ENCODE measurements at places on chromosomes 13 and 19.

- DNase-seq = no peak
These were observed 30.0 kb upstream of the ZNRF4 start for GRCh38 chr19:5425260-5425659.

- no peak for DNase-seq
These were observed 18.5 kb upstream of the COLGALT1 start for GRCh38 chr19:17536955-17537354.

DNA sequence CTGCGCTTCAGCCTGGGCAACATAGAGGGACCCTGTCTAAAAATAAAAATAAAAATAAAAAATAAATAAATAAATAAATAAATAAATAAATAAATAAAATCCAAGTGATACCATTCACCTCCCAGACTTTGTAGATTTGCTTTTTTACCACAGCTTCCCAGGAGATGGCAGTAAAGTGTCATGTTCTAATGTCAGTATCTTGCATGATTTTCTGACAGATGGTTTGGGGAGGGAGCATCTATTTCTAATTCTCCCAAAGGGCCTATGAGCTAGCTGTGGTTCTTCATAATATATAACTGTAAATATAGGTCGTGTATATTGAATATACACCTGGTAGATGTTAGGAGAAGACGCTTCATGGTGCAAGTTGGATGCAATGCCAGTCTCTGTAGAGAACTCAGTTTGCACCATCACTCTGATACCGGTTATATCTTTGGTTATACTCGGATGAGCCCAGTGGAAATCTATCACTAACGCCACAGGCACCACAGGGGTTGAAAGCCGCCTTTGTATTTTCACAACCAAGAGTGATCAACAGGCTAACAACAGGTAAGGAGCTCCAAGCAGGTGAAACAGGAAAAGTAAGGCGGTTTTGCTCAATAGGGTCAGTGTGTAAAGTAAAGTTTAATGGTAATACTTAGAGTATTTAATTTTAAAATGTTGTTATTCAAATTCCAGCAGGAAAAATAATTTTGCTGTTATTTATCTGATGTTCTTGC is 13.9 kb downstream of the APLP1 start:
- peak; percentile 66 for DNase-seq

GRCh38 chr13:99003851-99004471 is 26.1 kb upstream of the DOCK9 start:
- DNase-seq = no peak

GRCh38 chr19:31113293-31113692 is 235.9 kb downstream of the TSHZ3 start:
- DNase-seq = no peak

- DNase-seq = no peak
These were observed 70.5 kb downstream of the GJA3 start for GRCh38 chr13:20090349-20090748.

GRCh38 chr13:37014609-37015008 is 14.0 kb downstream of the EXOSC8 start:
- no peak for DNase-seq

GRCh38 chr13:101565317-101565716 is 112.8 kb downstream of the ITGBL1 start:
- no peak for DNase-seq

DNA sequence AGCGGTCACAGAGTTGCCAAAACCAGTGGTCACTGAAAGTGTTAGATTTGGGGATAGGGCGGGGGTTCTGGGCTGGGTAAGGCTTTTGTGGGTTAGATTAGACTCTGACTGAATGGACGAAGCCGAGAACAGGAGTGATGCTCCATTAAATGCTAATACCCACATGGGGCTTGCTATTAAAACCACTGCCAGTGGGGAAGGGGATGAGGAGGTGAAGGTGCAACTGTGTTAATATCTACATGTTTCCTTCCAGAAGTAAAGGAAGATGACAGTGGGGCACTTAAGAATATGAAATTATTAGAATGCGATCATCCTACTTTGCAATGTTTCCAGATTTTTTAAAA is 573 bp upstream of the ZNF614 start:
- no peak for DNase-seq

GRCh38 chr13:33448889-33449288 is 163.3 kb upstream of the STARD13 start:
- DNase-seq = no peak

DNA sequence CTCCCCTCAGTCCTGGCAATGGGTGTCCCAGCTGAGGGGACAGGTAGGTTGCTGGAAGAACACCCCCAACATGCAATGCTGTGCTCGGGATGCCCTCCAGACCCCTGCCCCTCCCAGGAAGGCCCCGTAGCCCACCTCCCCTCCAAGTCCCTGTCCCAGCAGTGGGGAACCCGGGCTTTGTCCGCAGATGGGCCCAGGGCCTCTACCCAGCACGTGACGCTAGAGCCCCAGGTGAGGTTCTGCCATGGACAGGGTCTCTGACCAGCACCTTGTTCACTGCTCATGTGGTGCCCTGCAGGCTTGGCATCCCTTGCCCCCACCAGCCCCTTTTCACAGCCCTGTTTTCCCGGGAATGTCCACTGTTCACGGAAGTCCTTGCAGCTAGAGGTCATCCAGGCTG is 220.0 kb upstream of the SGCG start:
- no peak for DNase-seq

DNA sequence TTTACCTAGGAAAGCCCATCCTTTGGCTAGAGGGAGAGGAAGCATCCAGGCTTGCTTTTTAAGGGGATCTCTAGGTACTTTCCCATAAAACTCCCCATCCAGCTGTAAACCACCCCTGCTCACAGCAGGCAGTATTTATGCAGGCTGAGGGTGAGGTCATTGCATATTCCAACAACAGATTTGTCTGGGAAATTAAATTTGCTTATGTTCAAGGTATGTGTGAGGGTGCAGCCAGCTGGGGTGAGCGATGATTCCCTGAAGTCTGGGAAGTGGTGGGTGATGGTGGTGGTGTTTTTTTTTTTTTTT is 96.3 kb upstream of the C1QTNF9B start:
- DNase-seq = no peak

DNA sequence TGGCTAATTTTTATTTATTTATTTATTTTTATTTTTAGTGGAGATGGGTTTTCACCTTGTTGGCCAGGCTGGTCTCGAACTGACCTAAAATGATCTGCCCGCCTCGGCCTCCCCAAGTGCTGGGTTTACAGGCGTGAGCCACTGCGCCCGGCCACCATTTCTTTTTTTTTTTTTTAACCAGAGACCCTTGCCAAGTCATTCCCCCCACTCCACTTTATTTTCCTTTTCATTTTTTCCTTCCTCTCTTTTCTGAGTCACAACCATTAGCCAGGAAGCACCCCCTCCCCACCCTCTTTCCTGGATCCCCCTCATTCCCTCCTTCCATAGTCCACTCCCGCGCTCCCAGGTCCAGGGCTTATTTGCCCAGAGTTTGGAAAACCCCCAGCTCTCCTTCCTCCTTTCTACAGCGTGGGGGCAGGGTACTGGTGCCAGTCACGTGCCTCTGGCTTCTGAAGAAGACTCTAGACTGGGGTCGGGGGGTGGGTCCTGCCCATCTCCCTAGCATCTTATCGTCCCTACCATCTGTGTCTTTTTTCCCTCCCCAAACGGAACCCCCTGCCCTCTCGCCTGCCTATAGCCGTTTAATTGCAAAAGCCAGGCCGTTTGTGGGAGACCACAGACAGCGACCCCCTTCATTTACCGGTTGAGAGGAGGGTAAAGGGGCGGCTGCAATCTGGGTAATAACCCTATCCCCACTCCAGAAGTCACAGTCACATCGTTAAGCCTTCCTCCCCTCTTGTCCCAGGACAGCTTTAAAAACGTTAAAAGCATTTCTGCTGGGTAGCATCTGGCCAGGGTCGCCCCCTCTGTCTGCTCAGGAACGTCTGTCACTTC is 1.1 kb upstream of the CALR start:
- DNase-seq = peak; percentile 89

GRCh38 chr13:27113436-27113835 is 58.2 kb downstream of the USP12 start:
- no peak for DNase-seq

DNA sequence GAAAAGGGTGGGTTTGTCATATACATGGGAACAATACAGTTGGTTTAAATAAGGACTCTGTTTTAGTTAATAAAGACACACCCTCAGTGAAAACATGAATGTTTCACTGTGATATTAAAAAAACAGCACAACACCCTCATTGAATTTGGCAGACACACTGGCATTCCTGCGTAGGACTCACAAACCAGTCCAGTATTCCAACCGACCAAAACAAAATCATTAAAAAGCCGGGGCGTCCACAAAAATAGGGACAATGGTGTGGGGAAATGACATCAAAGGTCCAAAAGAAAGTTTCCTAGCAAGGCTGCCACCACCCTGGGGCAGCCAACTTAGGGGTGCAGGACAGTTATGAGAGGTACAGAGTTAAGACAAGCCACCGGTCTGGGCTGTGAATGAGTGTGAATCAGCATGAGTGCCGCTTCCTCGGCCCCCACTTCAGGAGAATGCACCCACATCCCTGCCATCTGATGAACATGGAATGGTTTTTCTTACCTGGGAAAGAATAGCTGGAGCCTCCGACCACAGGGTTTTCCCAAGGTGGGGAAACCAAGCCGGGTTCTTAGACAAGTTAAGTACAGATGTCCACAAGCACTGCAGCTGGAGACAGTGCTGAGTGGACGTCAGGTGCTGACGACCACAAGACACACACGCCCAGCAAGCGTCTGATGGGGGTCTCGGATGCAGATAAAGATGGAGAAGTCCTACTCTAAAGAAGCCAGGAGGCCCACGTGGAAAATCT is 73.3 kb downstream of the KLF2 start:
- DNase-seq = no peak

GRCh38 chr19:38063928-38064327 is 156.9 kb downstream of the SIPA1L3 start:
- DNase-seq = no peak

DNA sequence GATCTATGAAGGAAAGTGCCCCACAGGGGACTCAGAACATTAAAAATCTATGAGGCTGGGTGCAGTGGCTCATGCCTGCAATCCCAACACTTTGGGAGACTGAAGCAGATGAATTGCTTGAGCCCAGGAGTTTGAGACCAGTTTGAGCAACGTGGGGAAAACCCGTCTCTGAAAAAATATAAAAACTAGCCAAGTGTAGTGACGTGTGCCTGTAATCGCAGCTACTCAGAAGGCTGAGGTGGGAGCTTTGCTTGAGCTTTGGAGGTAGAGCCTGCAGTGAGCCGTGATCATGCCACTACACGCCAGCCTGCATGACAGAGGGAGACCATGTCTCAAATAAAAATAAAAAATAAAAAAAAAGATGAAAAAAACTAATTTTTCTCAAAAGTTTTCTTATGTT is 1070.6 kb downstream of the PCDH9 start:
- no peak for DNase-seq

GRCh38 chr19:41792513-41793413 is 3.6 kb upstream of the CEACAM3 start:
- DNase-seq = peak; percentile 72

DNA sequence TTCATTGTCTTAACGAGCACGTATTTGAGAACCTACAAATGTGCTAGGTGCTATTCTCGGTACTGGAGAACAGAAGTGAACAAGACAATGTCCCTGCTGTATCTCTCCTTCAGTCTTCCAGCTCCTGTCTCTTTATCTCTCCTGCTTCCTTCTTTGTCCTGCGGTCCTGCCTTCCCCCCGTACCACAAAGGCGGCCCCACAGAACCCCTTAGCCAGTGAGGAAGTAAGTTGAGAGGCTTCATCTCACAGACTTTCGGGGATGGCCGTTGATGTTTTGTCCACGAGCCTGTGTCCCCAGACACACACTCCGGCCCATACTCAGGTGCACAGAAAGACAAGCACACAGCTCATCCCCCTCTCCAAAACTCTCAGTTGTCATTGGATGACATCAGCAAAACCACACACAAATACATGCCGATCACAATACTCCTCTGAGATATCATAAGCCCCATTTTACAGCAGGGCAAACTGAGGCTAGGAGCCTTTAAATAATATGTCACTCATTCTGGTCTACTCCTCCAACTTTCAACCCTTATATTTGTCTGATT is 507 bp upstream of the SWSAP1 start:
- DNase-seq = peak; percentile 81

GRCh38 chr19:56905631-56906150 is 65.2 kb upstream of the PEG3 start:
- DNase-seq = no peak

DNA sequence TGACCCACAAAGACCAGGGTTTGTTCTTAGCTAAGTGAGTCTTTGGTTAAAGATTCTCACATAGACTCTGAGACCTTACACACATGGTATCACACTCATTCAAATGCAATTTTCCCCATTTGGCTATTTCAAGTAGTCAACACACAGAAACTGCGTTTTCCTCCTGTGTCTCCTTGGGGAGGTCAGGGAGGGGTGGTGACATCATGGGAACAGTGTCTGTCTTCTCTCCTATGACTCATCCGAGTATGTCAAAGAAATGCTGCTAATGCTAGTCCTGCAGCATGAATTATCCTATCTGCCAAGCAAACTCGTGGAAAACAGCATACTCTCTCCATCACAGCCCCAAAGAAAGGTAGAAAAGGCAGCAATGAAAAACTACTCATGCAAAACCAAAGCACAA is 100.2 kb downstream of the ENOX1 start:
- no peak for DNase-seq

DNA sequence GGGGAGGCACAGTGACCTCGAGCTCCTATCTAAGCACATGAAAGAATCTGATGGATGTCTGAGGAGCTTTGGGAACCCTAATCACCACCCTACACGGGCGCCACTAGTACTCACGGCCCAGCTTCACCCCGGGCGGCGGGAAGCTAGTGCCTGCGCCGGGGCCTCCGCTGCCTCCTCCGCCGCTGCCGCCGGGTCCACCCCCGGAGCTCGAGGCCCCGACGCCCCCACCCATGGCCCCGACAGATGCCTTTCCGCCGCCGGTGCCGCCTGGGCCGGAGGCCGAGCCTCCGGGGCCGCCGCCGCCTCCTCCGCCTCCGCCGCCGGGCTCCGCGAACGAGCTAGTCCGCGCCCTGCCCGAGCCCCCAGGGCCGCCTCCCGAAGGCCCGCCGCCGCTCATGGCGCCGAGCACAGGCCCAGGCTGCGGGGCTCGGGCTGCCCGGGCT is 312 bp downstream of the GSK3A start:
- no peak for DNase-seq

Measured in MV-4-11 (cell line).